ENCODE measurements at places on chromosomes 7 and 10.

- no peak for DNase-seq
Measured at GRCh38 chr10:44979281-44980191, 927 bp upstream of the DEPP1 start.

DNA sequence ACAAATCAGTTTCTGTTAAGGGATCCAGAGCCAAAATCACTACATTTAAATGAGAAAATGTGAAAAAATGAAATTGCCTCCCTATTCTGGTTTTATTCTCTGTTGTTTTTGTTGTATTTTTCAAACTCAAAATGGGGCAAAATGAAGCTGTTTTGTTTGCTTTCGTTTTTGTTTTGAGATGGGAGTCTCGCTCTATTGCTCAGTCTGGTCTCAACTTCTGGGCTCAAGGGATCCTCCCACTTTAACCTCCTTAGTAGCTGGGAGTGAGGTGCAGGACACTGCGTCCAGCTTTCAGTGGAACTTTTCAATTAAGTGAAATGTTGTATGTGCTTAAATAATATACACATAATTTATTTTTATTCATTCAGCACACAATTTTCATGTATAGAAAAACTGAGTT lies 205.0 kb downstream of the SORCS1 start:
- DNase-seq, result no peak

DNA sequence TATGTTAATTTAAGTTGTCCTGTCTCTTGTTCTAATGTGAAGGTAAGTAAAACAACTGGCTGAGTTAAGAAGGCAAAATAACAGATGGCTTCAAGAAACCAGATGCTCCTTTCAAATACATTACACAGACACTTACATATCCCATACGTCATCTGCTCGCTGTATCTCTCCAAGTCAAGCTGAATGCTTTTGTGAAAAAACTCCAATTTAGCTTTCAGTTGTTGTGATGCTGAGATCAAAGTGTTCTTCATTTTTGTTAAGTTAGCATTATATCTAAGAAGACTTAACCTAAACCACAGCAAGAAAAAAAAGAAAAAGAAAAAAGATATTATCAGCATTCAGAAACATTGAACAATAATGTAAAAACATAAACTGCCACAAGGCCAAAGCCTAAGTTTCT lies 18.5 kb upstream of the ERLIN1 start:
- DNase-seq, result no peak

DNA sequence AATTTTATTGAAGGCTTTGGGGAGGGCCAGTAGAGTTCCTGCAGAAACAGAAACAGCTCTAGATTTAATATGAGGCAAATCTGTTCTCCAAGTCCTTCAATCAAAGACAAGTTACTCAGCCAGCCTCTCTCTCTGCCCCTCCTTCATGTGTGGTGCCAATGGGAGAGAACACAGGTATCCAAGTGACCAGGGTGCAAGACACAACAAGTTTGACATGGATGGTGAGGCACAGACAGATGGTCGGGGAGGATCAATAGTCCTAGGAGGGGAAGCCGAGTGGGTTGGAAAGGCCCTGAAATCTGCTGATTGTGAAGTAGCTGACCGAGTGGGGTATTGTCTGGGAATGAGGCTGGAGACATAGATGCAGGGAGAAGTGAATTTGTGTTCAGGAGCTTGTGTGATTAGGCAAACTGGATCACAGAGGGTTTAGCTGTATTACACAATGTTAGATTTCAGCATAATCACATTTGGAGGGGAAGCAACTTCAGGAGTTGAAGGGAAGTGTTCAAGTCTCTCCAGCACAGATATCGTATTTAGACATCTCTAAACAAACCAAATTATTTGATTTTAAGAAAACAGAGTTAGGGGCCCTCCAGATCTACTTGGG lies 1.5 kb downstream of the GIMAP1 start:
- DNase-seq, result no peak

GRCh38 chr10:132961787-132962622 lies 19.6 kb upstream of the CFAP46 start:
- DNase-seq, result peak; percentile 84

DNA sequence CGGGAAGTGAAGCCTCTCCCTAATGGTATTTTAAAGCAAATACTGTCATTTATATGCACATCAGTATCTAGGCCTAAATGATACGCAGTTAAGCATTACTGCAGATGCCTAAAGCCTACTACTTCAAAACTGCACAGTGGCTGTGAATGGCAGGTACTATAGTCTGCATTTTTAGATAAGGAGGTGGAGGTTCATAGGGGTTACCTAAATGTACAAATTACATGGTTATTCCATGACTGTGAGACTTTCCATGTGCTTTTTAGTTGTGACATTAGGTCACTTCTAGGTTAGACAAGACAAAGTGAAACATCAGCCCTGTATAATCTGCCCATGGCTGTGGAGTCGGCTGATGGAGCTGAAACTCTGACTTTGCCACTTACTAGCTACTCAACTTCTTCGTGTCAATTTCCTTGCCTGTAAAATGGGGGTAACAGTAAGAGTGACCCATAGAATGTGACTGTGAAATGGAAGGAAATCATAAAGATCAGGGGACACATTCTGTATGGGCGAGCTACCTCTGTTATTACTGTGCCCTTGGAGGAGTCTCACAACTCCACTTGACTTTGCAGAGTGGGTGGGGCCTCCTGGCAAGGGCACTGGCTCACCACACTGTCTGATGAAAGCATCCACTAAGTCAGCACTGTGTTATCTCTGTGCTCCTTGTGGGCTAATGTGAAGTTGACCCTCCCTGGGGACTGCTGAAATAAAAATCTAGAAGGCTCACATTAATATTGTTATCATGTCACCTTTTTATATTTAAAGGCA lies 239.4 kb downstream of the TNS3 start:
- DNase-seq, result no peak

- DNase-seq, result no peak
Measured at GRCh38 chr7:121061677-121062582, 73.4 kb downstream of the CPED1 start.

- DNase-seq, result peak; percentile 41
Measured at GRCh38 chr10:48505394-48506112, 99.3 kb downstream of the ARHGAP22 start.

DNA sequence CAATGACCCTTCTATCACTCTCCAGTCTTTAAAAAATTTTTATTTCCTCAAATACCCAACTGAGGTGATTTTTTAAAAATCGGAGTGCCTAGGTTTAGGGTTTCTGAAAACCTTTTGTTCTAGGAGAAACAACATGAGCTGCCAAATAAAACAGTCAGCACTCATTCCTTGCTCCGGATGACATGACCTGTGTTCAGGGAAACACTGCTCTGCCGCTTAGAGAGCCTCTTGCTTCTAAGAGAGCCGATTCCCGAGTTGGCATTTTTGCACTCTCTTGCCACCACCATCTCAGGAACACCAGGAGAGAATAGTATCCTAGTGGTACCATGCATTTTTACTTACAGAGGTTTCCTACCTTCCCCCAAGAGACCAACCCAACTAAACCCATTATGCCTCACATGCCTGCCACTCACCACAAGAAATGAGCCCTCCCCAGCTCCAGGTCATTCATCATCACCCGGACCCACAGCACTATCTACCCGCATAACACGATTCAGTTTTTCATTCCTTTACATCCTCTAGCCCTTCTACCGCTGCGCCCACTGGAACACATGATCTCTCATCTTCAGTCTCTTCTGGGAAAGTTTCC lies 365.4 kb downstream of the THSD7A start:
- DNase-seq, result no peak

DNA sequence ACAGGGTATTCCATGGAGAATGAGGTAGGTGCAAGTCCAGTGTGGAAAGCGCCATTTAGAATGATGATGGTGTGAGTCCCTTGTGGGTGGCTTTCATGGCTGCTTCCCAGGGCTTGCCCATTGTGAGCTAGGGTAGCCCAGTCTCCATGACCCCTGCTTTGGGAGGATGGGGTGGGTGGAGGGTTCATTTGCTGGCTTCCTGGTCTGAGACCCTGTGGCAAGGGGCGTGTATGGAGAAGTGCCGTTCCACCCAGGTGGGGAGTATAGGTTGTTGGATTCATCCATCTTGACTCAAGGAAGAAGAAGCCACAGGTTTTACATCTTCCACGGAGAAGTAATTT lies 27.7 kb downstream of the CCM2 start:
- DNase-seq, result no peak

- DNase-seq, result no peak
Measured at GRCh38 chr7:51306761-51307160, 9.8 kb downstream of the COBL start.

DNA sequence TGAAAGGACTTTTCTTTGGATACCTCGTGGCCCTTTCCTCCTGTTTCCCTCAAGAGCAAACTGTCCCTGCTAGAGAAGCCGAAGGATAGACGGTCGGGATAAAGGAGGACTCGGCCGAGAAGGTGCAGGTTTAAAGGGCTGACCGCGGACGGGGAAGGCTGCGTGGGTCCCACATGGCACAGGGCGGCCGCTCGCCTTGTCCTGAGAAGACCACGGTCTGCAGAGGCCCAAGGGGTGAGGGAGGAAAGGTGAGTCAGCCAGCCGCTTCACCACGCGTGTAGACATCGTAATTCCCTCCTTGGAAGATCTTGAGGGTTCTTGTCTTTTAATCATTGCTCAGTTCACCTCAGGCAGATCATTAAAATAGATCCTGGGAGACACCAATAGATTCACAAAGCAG lies 253.8 kb downstream of the DPP6 start:
- DNase-seq, result no peak

DNA sequence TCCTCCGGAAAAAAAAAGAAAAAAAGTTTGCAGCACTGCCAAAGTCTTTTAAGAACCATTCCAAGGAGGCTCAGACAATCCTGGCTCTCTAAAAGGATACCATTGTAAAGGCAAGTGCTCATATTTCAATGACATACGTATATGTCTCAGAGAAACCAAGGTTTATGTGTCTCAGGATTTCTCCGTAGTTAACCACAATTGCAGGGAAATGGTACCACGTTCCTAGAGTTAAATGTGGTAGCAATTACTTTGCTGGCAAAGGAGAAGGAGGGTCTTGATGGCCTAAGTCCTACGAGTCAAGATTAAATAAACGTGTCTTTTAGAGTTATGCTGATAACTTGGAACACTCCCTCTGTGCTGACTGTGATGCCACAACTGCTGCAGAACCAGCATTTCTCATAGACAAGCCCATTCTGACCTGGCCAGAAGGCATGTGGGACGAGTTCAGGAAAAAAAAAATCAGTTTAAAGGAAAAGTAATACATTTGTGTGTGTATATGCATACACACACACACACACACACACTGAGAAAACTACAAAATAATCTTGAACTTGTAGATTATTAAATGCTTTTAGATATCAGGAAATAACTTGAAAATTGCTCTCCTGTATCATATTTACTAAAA lies 245.9 kb downstream of the FGFR2 start:
- no peak for DNase-seq

DNA sequence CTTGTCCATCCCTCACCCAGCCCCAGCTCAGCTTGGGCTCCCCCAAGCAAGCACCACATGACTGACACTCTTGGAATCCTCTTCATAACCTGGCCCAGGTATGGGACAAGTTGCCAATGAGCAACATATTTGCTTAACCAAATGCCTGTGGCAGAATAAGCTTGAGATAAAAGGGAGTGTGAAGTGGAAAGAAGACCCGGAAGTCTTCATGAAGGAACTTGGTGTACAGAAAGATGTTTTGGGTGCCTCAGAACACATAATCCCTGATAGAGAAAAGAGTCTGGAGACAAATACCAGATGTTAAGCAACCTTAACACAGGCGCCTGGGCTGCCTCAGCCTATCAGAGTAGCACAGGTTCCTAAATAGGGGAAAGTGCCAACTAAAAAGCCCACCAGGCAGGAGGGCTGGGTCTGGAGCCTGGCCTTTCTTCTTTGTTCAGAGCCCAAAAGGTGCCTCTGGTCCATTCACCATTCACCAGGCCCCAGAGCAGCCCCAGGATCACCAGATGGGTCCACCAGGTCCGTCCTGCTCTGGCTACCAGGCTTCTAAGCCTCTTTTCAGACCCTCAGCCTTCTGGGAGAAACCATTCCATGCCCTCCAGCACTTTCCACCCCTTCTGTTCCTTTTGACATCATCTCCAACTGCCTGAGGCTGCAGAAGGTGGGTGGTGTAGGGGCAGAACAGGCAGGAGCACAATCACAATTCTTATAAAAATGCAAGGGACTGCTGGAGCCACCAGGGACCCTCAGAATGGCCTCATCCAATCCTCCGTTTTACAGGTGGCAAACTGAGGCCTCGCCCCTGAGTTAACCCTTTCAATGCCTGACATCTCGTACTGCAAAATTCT lies 22.6 kb downstream of the KCNMA1 start:
- no peak for DNase-seq

DNA sequence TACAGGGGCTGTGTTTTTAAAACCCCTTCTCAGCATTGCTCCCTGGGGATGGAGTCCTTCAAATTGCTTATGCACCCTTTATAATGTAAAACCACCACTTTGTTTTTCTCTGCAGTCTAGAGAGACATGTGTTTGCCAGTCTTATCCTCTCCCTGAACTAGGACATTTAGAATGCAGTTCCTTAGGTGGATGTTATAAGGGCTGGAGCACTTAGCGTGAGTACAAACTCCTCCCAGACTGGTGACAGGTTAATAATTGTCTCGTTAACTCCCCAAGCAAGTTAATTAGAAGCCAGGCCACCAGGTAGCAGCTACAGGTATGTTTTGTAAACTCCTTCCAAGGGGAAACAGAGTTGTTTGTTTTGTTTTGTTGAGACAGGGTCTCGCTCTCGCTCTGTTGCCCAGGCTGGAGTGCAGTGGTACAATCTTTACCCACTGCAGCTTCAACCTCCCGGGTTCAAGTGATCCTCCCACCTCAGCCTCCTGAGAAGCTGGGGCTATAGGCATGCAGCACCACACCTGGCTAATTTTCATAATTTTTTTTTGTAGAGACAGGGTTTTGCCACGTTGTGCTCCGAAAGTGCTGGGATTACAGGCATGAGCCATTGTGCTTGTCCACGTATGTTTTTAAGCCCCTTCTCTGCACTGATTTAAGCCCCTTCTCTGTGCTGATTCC lies 100.2 kb downstream of the FAM107B start:
- DNase-seq, result no peak

GRCh38 chr7:54814401-54814800 lies 55.4 kb upstream of the SEC61G start:
- DNase-seq, result no peak

GRCh38 chr10:32959006-32959920 lies 1.2 kb upstream of the ITGB1 start:
- no peak for DNase-seq

DNA sequence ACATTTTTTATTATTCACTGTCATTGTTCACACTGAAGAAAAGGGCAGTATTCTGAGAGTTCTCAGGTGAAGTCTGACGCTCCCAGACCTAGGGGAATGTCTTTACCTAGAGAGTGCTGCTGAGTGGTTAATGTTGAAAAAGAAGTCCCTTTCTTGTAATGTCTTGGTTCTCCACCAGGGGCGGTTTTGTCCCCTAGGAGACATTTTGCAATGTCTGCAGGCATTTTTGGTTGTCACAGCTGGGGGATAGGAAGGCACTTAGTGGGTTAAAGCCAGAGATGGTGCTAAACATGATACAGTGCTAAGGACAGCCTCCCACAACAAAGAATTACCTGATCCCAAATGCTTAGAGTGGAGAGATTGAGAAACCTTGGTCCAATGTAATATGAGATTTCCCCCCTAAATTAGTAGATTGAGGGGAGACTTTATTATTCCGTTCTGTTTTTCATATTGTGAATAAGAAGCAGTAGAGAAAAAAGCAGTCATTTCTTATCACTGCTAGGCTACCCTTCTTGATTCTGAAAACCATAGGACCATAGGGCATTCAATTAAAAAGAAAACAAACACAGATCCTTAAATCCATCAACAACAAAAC lies 13.1 kb downstream of the UMAD1 start:
- peak; percentile 68 for DNase-seq
